Esophagus squamous epithelium (tissue), 5 donors: ENCODE measurements at places on chromosomes 3 and 15.

- H3K27ac ChIP-seq, result no peak overlapping the region
- H3K4me1 ChIP-seq, result no peaks in the 10 kb centered on the region
- H3K4me3 ChIP-seq, result no peak overlapping the region
- no peak for DNase-seq
- H3K36me3 ChIP-seq, result no peaks in the 10 kb centered on the region
These were observed 667.1 kb upstream of the ADAMTS9 start for GRCh38 chr3:65354880-65355279.

DNA sequence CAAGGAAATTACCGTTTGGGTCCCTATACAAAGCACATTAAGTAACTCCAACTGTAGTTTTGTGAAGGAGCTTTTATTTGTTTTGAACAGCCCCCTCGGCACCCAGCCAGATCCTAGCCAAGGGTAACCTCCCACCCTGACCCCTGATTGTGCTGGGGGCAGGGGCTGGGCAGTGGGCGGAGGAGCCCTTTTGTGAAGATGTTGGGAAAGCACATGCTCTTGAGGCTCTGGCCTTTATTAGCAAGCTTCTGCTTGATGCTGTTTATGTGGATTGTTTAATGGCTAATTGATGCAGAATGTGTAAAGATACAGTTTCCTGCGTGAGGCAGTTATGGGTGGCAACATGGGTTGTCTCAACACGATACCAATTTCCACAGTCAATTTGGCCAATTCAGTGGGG lies 136.5 kb downstream of the MAP2K5 start:
- H3K27ac ChIP-seq, result no peak overlapping the region
- H3K27me3 ChIP-seq, result no peaks in the 10 kb centered on the region
- DNase-seq, result no peak
- H3K36me3 ChIP-seq, result no peaks in the 10 kb centered on the region
- H3K4me1 ChIP-seq, result no peaks in the 10 kb centered on the region
- H3K4me3 ChIP-seq, result no peak overlapping the region

DNA sequence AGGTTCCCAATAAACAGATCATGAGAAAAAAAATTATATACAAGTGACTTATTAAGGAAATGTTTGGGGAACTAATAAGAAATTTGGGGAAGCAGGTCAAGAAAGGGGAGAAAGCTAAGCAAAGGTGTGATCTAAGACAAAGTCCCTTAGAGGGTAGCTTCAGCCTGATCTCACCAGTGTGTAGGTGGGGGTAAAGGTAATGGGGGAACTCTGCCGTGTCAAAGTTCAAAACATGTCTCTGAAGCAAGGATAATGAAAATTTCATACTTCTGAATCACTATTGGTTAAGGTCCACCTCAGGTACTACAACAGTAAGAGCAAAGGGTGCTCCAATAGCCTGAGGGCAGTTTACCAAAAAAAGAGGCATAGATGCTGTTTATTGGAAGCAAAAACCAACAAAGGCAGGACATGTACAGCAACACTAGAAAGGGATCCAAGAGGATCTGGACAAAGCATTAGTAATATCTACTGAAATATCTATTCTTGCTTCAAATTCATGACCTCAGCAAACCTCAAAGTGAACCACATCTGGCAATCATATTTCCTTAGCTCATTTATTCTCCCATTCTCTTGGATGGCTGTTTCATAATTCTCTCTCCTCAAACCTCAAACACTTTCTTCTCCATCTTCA lies 6.9 kb downstream of the ACAD11 start:
- DNase-seq, result no peak
- H3K4me1 ChIP-seq, result no peaks in the 10 kb centered on the region
- no peak overlapping the region for H3K4me3 ChIP-seq
- H3K36me3 ChIP-seq, result no peaks in the 10 kb centered on the region
- no peaks in the 10 kb centered on the region for H3K27me3 ChIP-seq

- H3K36me3 ChIP-seq, result no peaks in the 10 kb centered on the region
- no peak overlapping the region for H3K27ac ChIP-seq
- no peak for DNase-seq
- no peaks in the 10 kb centered on the region for H3K27me3 ChIP-seq
These were observed 982.2 kb upstream of the SEMA6D start for GRCh38 chr15:46735115-46735514.

DNA sequence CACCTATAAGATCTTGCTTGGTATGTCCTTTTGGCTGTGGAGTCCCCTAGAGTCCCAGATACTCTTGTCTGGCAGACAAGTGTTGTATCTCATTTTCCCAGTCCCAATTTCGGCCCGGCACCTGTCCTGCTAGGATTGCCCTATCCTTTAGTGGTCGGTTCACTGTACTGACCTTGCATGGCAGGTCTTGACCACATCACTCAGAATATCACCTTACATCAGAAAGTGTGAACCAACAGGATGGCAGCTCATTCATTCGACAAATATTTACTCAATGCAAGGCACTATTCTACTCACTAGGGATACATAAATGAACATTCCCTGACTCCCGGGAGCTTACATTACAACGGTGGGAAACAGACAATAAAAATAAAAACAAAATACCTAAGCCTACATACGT lies 5.7 kb upstream of the CCDC80 start:
- peaks cover 14% of the 10 kb centered on the region for H3K4me1 ChIP-seq
- no peak for DNase-seq
- H3K27me3 ChIP-seq, result no peaks in the 10 kb centered on the region
- H3K27ac ChIP-seq, result no peak overlapping the region
- no peaks in the 10 kb centered on the region for H3K36me3 ChIP-seq

DNA sequence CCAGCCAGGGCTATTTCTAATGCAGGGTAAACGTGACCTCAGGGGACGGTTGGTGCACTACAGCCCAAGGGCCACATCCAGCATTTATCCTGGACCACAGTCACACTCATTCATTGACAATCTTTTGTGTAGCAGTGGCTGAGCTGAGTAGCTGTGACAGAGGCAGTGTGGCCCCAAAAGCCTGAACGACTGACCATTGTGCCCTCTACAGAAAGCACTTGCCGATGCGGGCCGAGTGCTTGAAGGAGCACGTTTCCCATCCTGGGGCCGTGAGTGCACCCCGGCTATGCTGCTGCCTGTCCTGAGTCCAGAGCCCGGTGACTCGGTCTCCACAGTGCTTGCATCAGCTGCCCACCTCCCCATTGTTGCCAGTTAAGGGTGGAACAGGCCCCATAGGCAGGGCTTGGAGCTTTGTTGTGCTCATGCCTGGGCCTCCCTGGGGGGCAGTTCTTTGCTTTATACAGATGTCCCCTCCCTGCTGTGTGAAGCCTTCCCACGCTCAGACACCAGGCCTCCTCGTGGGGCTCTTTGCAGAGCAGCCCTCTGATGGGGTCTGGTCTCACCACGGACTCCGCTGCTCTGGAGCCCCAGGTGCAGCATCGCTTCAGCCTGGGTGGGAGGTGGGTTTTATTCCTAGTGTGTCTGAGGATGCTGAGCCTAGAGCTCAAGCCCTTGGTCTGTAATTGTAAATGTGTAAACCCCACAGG lies 13.0 kb upstream of the SNRPA1 start:
- no peak overlapping the region for H3K27ac ChIP-seq
- no peak for DNase-seq
- H3K4me3 ChIP-seq, result no peak overlapping the region
- no peaks in the 10 kb centered on the region for H3K36me3 ChIP-seq
- H3K4me1 ChIP-seq, result no peaks in the 10 kb centered on the region
- peaks cover 36% of the 10 kb centered on the region for H3K27me3 ChIP-seq

- H3K27ac ChIP-seq, result no peak overlapping the region
- no peaks in the 10 kb centered on the region for H3K27me3 ChIP-seq
- no peaks in the 10 kb centered on the region for H3K36me3 ChIP-seq
- no peaks in the 10 kb centered on the region for H3K4me1 ChIP-seq
- H3K4me3 ChIP-seq, result no peak overlapping the region
These were observed 23.4 kb downstream of the STAC start for GRCh38 chr3:36403661-36404060.

DNA sequence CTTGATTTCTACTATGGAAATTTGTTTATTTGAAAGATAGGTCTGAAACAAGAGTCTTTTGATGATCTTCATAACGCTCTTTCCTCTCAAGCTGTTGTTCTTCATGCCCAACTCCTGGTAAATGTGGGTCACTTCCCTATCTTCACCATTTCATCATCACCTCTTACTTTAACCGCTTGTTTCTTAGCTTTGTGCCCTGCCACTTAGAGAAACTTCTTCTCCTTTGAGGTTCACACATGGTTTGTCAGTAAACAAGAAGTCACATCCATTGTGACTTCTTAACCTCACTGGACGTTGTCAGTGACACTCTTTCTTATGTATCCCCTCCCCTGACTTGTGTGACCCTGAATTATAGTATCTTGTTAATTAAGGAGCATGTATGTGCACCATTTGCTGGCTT lies 16.9 kb upstream of the P2RY13 start:
- no peak for DNase-seq
- no peaks in the 10 kb centered on the region for H3K4me1 ChIP-seq
- H3K4me3 ChIP-seq, result no peak overlapping the region
- no peaks in the 10 kb centered on the region for H3K36me3 ChIP-seq

GRCh38 chr3:101531473-101532086 lies 18.6 kb upstream of the SENP7 start:
- H3K27me3 ChIP-seq, result no peaks in the 10 kb centered on the region
- DNase-seq, result no peak
- H3K36me3 ChIP-seq, result no peaks in the 10 kb centered on the region

DNA sequence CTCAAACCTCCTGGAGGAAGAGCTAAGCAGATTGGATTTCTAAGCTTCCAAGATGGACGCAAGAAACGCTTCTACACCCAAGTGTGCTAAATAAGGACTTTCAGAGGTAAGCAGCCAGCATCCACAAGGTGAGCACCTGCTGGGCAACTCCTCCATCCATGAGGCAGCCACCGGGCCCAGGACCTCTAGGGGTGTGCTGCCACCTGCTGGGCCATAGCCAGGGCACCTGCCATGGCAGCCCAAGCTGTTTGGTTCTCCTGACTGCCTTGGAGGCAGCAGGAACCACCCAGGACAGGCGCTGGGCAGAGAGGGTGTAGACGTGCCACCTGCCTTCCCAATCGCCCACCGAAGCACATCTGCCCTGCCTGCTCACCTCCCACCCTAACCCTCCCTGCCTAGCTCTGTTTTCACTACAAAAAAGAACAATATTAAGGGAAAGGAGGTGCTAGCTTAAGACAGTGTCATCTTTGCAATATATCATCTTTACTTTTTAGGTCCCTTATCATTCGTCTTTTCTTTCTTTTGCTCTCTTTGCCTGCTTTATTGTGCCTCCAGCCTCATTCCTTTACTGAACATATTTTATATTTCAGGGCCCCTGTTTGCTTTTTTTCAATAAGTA lies 12.9 kb downstream of the C15orf62 start:
- H3K36me3 ChIP-seq, result peaks cover 27% of the 10 kb centered on the region
- DNase-seq, result no peak
- H3K27ac ChIP-seq, result no peak overlapping the region
- no peaks in the 10 kb centered on the region for H3K27me3 ChIP-seq
- peaks cover 23% of the 10 kb centered on the region for H3K4me1 ChIP-seq

- DNase-seq, result no peak
- H3K27ac ChIP-seq, result no peak overlapping the region
- H3K4me1 ChIP-seq, result no peaks in the 10 kb centered on the region
- H3K27me3 ChIP-seq, result no peaks in the 10 kb centered on the region
- H3K36me3 ChIP-seq, result no peaks in the 10 kb centered on the region
- no peak overlapping the region for H3K4me3 ChIP-seq
These were observed 25.3 kb downstream of the ADGRG7 start for GRCh38 chr3:100634493-100635272.

DNA sequence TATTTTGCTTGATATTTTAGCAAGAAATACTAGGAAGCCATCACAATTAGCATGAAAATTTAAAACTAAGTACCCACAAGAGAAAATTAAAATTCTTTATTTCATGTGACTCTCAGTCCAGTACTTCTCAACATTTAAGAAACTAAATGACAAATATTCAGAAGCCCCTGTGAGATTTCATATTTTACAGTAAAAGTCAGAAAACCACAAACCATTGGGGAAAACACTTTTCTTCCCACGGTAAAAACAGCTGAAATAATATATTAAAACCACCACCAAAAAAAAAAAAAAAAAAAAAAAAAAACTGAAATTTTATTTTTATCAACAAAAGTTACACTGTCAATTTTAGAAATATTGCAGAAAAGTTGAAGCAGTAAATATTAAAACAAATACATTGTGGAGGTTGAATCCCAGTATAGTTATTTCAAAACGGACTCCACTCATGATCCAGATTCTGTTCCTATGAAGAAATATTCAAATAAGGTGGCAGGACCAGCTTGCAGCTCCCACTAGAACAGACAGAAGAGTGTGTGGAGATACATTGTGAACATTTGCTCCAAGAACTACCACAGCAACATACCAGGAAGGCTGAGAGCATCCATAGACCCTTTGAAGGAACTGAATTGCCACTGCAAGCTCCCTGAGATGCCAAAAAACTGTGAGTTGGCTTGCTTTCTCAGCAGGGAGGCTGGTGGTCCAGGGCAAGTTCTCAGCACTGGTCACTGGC lies 308.2 kb downstream of the CTNNB1 start:
- no peak overlapping the region for H3K4me3 ChIP-seq
- DNase-seq, result no peak
- H3K36me3 ChIP-seq, result no peaks in the 10 kb centered on the region
- H3K4me1 ChIP-seq, result peaks cover 11% of the 10 kb centered on the region

DNA sequence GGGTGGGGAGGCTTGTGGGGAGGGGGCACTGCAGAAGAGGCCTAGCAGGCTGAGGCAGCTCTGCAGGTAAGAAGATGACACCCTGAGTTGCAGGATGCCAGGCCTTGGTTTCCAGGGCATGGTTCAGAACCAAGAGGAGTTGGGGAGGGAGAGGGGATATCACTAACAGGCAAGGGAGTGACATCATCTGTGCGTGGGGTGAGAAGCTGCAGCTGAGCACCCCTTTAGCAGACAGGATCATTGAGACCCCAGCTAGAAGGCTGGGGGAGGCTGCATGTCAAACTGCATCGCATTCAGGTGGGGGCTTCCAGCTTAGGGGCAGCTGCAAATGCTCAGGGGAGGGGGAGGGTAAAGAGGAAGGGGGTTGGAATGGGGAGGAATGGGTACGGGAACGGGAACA lies 23.0 kb downstream of the CACNA2D2 start:
- no peaks in the 10 kb centered on the region for H3K27me3 ChIP-seq
- no peak overlapping the region for H3K27ac ChIP-seq
- no peaks in the 10 kb centered on the region for H3K36me3 ChIP-seq
- H3K4me3 ChIP-seq, result no peak overlapping the region
- H3K4me1 ChIP-seq, result peaks cover 6% of the 10 kb centered on the region
- DNase-seq, result no peak

GRCh38 chr15:38378161-38378560 lies 75.8 kb upstream of the FAM98B start:
- no peak for DNase-seq
- H3K4me1 ChIP-seq, result peaks cover 13% of the 10 kb centered on the region
- no peaks in the 10 kb centered on the region for H3K27me3 ChIP-seq

DNA sequence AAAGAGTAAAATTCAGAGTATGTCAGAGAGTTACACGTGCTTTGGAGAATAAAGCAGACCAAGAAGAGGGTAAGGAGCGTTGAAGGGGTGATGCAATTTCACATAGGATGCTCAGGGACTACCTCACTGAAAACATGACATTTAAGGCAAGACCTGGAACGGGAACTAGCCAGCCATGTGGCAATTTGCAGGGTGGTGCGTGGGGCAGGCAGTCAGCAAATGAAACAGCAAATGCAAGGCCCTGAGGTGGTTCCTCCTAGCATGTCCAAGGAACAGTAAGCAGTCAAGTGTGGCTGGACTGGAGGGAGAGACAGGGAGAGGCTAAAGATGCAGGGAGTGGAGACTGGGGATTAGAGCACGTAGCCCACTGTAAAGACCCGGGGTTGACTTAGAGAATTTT lies 146.1 kb upstream of the LPP start:
- no peak for DNase-seq
- no peak overlapping the region for H3K27ac ChIP-seq
- no peak overlapping the region for H3K4me3 ChIP-seq
- no peaks in the 10 kb centered on the region for H3K4me1 ChIP-seq

GRCh38 chr3:16132190-16132589 lies 42.3 kb upstream of the GALNT15 start:
- no peaks in the 10 kb centered on the region for H3K27me3 ChIP-seq
- peaks cover 10% of the 10 kb centered on the region for H3K4me1 ChIP-seq
- H3K36me3 ChIP-seq, result no peaks in the 10 kb centered on the region
- H3K27ac ChIP-seq, result peak overlapping the region; percentile 88
- no peak for DNase-seq
